ENCODE measurements at places on chromosomes 16 and 17. TPM values are rescaled to one million over a fixed set of nuclear protein-coding genes. Genes with fewer than 3 reads are reported as not detected.

Gene ADGRG3
- 1.6 TPM for total RNA-seq

- peaks cover 5% of the 10 kb centered on the region for H3K4me1 ChIP-seq
- no peak for DNase-seq
- no peaks in the 10 kb centered on the region for H3K27me3 ChIP-seq
- peak overlapping the region; percentile 94 for H3K27ac ChIP-seq
Measured at GRCh38 chr17:81388091-81388611, 7.1 kb upstream of the BAHCC1 start.

DNA sequence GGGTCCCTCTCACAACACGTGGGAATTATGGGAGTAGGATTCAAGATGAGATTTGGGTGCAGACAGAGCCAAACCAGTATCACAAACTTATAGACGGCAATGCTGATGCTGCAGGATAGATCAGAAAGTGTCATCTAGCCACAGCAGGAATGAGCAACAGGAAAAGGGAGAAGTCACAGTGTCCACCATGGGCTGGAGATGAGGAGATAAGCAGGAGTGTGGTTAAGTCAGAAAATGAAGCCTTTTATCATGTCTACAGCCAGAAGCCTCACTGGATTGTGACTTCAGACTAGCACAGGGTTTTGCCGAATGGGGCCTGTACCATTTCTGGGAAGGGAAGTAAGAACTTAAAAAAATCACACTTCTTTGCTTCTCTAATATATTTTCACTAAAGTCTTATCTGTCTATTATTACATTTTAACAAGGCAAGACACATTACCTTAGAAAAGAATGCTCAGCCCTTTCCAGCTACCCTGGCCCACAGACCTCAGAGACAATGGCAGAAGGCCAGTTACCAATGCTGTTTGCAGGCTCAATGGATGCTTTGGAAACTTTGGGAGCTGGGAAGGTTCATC is 490.2 kb upstream of the SALL1 start:
- no peaks in the 10 kb centered on the region for H3K36me3 ChIP-seq
- no peaks in the 10 kb centered on the region for H3K4me1 ChIP-seq
- peaks cover 17% of the 10 kb centered on the region for H3K27me3 ChIP-seq
- no peak overlapping the region for H3K27ac ChIP-seq
- no peak for DNase-seq
- no peak overlapping the region for H3K4me3 ChIP-seq

DNA sequence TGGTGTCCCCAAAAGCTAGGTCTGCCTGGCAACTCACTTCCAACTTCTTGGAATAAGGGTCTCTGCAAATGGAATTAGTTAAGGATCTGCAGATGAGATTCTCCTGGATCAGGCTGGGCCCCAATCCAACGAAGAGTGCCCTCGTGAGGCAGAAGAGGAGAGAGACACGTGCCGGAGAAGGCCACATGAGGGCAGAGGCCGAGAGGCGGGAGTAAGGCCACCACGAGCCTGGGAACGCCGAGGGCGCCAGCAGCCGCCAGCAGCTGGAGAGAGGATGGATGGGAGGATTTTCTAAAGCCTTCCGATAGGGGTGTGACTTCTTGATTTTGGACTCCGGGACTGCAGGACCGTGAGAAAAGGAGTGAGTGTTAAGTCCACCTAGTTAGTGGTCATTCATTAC is 76.3 kb downstream of the JPH3 start:
- H3K4me3 ChIP-seq, result no peak overlapping the region
- peaks cover 27% of the 10 kb centered on the region for H3K27me3 ChIP-seq
- no peak overlapping the region for H3K27ac ChIP-seq
- no peak for DNase-seq
- no peaks in the 10 kb centered on the region for H3K36me3 ChIP-seq
- no peaks in the 10 kb centered on the region for H3K4me1 ChIP-seq

GRCh38 chr17:73976147-73976546 is 227.3 kb upstream of the RPL38 start:
- H3K4me1 ChIP-seq, result no peaks in the 10 kb centered on the region
- no peak overlapping the region for H3K4me3 ChIP-seq
- H3K27ac ChIP-seq, result no peak overlapping the region
- DNase-seq, result no peak

Gene CIBAR2
- not detected for total RNA-seq

GRCh38 chr16:28528463-28528867 is 10.3 kb downstream of the NUPR1 start:
- peak overlapping the region; percentile 52 for H3K27ac ChIP-seq
- DNase-seq, result no peak
- H3K27me3 ChIP-seq, result no peaks in the 10 kb centered on the region
- no peak overlapping the region for H3K4me3 ChIP-seq
- H3K36me3 ChIP-seq, result no peaks in the 10 kb centered on the region
- H3K4me1 ChIP-seq, result peaks cover 6% of the 10 kb centered on the region

Gene MYH3
- total RNA-seq, result 2.2 TPM

GRCh38 chr16:4358831-4359561 is 7.9 kb upstream of the PAM16 start:
- no peaks in the 10 kb centered on the region for H3K36me3 ChIP-seq
- H3K4me1 ChIP-seq, result no peaks in the 10 kb centered on the region
- no peaks in the 10 kb centered on the region for H3K27me3 ChIP-seq
- no peak overlapping the region for H3K4me3 ChIP-seq
- no peak overlapping the region for H3K27ac ChIP-seq

Gene PRSS36
- total RNA-seq, result 2.0 TPM

DNA sequence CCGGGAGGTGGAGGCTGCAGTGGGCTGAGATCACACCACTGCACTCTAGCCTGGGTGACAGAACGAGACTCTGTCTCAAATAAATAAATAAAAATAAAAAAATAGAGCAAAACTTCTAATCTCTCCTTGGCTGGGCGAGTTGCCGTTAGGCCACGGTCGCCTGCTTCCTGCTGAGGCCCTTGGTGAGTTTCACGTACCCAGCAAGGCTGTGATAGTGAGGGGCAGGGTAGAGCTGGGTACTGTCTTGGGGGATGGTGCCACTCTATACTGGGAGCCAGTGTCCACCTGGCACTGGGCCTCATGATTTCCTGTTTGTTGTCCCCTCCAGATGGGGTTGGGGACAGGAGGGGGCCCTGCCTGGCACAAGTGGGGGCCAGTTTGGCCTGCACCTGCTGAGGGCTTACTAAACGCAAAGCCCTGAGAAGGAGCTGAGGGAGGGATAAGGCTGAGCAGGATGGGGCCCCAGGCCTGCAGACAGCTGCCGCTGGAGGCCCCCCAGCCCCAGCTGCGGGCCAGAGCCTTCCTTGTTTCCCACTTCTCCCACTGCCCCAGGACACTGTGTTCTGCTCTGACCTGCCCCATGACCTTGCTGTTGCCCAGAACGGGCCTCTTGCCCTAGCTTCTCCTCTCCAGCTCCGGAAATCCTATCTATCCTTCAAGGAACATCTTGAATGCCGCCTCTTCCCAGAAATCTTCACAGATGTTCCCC is 25.4 kb downstream of the GJD3 start:
- H3K36me3 ChIP-seq, result no peaks in the 10 kb centered on the region
- H3K4me3 ChIP-seq, result no peak overlapping the region
- DNase-seq, result no peak
- H3K27me3 ChIP-seq, result no peaks in the 10 kb centered on the region

Gene TMEM98
- 138 TPM for total RNA-seq

DNA sequence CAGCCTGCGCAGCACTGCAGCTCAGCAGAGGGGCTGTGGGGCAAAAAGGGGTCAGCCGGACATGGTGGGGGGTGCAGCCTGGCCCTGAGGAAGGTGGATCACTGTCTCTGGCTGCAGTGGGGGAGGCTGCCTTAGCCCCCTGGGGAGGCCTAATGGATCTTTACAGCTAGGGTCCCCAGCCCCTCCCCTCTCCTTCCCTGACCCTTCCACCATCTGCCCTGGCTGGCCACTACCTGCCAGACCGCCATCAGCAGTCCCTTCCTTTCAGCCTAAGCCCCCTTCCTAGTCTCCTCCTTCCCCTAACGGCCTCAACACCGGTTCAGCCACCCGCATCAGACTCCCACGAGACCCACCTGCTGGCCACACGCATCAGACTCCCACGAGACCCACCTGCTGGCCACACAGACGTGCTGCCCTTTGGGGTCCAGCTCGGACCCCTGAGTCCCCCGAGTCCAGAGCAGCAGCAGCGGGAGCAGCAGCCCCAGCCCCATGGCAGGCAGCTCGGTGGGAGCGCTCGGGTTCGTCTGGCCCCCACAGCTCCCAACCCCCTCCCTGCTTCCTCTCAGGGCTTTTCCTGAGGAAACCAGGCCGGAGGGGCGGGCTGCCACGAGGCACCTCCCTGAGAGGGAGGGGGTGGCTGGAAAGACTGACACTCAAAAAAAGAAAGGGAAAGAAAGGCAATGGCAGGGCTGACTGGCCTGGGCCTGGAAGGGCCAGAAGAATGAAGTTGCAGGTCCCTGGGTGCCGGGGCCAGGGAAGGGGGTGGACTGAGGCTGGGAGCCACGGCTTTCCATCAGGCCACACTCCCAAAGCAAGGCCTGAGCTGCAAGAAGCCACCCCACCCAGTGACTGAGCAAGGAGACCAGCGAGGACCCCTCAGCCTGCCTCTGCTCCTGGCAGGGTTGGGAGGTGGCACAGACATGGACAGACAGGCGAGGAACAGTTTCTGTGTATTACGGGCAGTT is at the start of gene SCARF1:
SCARF1 (minus strand) TSS at position 526 of the 965 bp plus-strand sequence; CDS start at position 491, 35 bp downstream.
- no peaks in the 10 kb centered on the region for H3K4me1 ChIP-seq
- peak within 1 kb of the TSS; percentile 34 for H3K4me3 ChIP-seq

DNA sequence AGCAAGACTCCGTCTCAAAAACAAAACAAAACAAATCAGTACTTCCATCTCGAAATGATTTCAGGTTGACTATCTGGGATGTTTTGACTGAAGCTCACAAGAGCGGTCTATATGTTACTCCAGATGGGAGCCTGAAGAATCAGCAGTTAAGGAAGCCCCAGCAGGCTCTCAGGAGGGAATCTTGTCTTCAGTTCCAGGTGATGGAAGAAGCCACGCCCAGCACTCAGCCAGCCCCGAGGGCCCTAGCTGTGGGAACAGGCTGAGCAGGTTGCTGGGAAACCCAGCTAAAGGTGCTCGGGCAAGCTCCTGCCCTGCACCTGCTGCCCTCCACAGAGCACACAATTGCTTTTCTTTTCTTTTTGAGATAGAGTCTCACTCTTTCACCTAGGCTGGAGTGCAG is 32.4 kb downstream of the WIPI1 start:
- no peaks in the 10 kb centered on the region for H3K36me3 ChIP-seq
- H3K4me1 ChIP-seq, result no peaks in the 10 kb centered on the region
- H3K27me3 ChIP-seq, result no peaks in the 10 kb centered on the region
- H3K27ac ChIP-seq, result no peak overlapping the region
- DNase-seq, result peak; percentile 84
- H3K4me3 ChIP-seq, result no peak overlapping the region

Gene KRTAP4-5
- total RNA-seq, result not detected

Gene XYLT1
- total RNA-seq, result 13.8 TPM

Gene RHBDL1
- total RNA-seq, result 0.48 TPM

- DNase-seq, result no peak
- H3K27ac ChIP-seq, result no peak overlapping the region
- H3K27me3 ChIP-seq, result no peaks in the 10 kb centered on the region
- no peaks in the 10 kb centered on the region for H3K36me3 ChIP-seq
- H3K4me3 ChIP-seq, result no peak overlapping the region
Measured at GRCh38 chr16:53629151-53629550, 74.5 kb downstream of the RPGRIP1L start.

DNA sequence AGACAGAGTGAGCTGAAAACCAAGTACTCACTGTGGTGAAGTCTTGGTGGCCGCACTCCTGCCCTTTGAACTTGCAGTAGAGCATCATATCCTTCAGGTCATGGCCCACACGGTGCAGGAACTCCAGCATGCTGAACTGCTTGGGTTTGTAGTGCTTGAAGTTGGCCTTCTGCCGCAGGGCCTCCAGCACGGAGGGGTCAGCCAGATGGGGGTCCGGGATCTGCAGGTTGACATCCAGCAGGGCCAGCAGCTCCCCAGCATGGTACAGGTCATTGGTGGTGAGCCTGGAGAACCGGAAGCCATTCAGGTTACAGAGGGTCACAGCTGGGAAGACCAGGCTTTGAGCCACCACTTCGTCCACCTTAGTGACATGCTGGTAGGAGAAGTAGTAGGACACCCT is 99.1 kb upstream of the CCL2 start:
- no peak overlapping the region for H3K27ac ChIP-seq
- no peaks in the 10 kb centered on the region for H3K27me3 ChIP-seq
- no peaks in the 10 kb centered on the region for H3K36me3 ChIP-seq

- DNase-seq, result peak; percentile 27
- no peaks in the 10 kb centered on the region for H3K4me1 ChIP-seq
- H3K27ac ChIP-seq, result no peak overlapping the region
Measured at GRCh38 chr16:47018223-47018891, 44.9 kb upstream of the DNAJA2 start.

Gene TTC19
- 105 TPM for total RNA-seq

- H3K27me3 ChIP-seq, result no peaks in the 10 kb centered on the region
- no peak overlapping the region for H3K4me3 ChIP-seq
- H3K36me3 ChIP-seq, result no peaks in the 10 kb centered on the region
Measured at GRCh38 chr16:9723136-9723535, 459.1 kb downstream of the GRIN2A start.

DNA sequence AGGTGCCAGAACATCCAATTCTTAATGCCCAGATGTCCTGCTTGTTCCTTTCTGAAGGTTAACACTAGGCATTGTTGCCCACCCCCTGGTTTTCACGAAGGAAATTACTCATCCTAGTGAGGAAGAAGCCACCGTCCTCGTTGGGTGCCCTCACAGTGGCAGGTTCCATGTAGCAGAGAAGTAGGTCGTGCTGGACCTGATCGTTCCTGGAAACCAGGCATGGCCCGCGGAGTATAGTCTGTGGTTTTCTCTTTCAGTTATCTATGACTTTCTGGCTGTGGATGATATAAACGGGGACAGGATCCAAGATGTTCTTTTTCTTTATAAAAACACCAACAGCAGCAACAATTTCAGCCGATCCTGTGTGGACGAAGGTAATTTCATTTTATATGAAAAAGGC is 16.5 kb downstream of the RGS11 start:
- H3K27ac ChIP-seq, result no peak overlapping the region
- H3K27me3 ChIP-seq, result no peaks in the 10 kb centered on the region
- no peak overlapping the region for H3K4me3 ChIP-seq
- no peaks in the 10 kb centered on the region for H3K4me1 ChIP-seq

Gene FAM20A
- 28.8 TPM for total RNA-seq

- peak; percentile 75 for DNase-seq
- peak overlapping the region; percentile 95 for H3K27ac ChIP-seq
- peak overlapping the region; percentile 50 for H3K4me3 ChIP-seq
- H3K4me1 ChIP-seq, result peaks cover 46% of the 10 kb centered on the region
Measured at GRCh38 chr17:77451245-77451893, 310.6 kb downstream of the SEC14L1 start.
